ENCODE measurements at places on chromosomes 6 and 20. TPM values are rescaled to one million over a fixed set of nuclear protein-coding genes. Genes with fewer than 3 reads are reported as not detected.
A peak's percentile ranks its signal among the peaks of the same experiment; 100 is the strongest.

The LHFPL5 gene
- total RNA-seq, result not detected

The AKAP7 gene
- 7.4 TPM for total RNA-seq

The PLN gene
- total RNA-seq, result not detected

DNA sequence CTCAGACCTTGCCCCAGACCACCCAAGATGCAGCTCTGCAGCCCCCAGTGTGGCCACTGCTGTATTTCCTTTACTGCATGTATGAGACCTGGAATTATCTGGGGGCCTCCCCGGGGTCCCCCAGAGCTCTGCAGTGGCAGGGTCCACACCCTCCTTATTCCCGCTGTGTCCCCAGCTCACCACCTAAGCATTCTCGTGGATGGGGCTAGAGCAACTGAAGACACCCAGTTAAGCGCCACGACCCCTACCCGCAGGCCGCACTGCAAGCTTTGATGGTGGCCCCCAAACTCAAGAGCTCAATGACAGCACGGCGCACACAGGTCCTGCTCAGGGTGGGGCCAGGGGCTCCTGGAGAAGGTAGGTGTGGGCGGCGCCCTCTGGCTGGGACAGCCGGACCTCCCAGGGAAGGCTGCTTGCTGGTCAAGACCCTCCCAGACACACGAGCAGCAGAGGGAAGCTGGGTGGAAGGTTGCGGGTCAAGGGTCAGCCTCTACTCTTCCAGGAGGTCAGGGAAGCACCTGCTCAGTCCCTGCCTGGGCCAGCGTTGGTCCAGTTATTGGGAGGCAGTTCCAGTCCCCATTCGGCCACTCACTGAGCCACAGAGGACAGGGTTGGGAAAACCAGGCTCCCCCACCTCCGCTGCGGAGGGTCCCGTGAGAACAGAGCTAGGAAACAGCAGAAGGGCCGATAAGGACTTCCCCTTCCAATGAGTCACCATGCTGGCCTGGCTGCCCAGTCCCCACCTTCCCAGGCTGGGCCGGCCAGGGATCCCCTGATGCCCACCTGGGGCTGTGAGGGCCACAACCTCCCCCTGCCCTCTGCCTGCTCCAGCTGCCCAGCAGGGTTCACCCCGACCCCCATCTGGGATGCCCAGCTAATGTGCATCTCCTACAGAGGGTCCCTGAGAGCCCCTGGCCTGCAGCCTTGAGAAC lies 2.9 kb downstream of the LAMA5 start:
- DNase-seq, result peak; percentile 70

DNA sequence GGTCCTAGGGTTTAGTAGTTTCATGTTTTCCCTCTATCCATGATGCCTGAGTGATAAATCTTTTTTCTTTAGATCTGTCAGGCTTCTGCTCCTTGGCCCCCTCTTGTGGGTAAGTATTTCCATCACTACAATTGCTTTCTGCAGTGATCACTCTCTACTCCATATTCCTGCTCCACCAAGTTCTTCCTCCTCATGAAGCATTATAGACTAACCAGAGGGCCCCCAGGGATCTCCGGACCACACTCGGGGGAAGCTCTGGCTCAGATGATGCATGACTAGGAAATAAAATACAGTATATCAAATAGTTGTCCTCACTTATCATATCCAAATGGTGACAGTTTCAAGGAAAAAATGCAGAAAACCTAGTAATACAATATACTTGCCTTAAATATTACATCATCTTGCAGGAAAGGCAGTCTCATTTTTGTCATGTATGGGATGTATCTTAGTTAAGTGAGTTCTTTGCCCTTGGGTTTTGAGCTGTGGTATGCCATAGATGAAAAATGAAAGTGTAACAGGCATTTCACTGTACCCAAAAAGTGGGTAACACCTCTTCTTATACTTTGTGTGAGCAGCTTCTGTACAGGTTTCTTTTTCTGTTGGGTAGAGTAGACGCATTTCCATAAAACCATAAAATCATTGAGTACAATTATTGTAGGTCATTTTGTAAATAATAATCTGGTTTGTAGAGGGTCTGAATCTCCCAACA lies 200.9 kb upstream of the EYA4 start:
- peak; percentile 12 for DNase-seq

- DNase-seq, result no peak
Observed at GRCh38 chr6:33497157-33497556, 42.8 kb downstream of the ZBTB9 start.

- DNase-seq, result no peak
Observed at GRCh38 chr6:90229331-90230010, 67.2 kb downstream of the BACH2 start.

DNA sequence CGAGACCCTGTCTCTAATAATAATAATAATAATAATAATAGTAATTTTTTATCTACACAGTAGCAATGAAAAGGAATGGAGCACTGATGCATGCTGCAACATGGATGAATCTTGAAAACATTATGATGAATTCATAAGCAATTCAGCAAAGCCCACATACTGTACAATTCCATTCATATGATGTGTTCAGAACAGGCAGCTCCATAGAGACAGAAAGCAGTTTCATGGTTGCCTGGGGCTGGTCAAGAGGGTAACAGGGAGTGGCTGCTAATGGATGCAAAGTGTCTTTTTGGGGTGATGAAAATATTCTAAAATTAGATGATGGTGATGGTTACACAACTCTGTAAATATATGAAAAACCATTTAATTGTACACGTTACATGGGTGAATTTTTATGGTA lies 43.6 kb downstream of the SLC24A3 start:
- DNase-seq, result no peak

GRCh38 chr6:123598011-123598410 lies 38.7 kb downstream of the TRDN start:
- no peak for DNase-seq

- DNase-seq, result no peak
Observed at GRCh38 chr20:49413677-49414076, 68.8 kb downstream of the KCNB1 start.

DNA sequence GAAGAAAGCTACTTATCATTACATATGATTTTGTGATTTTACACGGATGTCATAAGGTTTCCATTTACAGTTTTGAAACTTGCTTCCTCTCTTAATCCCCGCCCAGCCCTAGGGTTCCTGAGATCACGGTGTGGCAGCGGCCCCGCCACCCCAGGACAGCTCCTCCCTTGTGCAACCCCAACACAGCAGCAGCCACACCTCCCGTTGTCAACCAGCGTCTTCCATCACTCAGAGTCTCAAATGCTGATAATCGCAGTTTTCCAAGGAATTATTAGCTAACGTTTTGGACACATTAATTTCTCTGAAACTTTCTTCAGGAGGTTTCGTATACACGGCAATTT lies 204.8 kb downstream of the THBS2 start:
- no peak for DNase-seq

- DNase-seq, result no peak
Observed at GRCh38 chr6:39649996-39650395, 75.2 kb downstream of the KIF6 start.

DNA sequence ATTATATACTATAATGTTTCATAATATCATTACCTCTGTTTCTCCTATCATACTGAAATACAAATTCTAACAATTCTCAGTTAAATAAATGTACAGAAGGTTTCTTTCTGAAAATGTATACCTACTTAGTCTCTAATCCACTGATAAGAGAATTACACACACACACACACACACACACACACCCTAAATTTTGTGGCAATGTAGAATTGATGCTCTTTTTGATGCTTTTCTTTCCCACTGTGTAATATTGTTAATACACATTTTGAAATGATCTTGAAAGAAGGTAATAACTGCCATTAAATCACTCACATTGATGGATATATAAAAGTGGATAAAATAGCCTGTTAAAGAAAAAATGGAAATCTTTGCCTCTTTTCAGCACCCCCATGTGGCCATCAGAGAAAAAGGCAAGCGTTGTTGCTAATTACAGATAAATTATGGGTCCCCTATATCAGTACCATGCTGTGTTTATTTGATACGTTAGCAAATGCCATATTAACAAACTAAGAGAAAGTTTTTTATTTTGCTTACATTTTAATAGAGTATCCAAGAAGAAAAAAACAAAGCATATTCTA lies 76.6 kb upstream of the VGLL2 start:
- no peak for DNase-seq

GRCh38 chr20:37329481-37330165 lies 16.3 kb upstream of the SRC start:
- DNase-seq, result peak; percentile 79

- no peak for DNase-seq
Observed at GRCh38 chr20:52127309-52127708, 64.3 kb downstream of the ZFP64 start.
